Hepatocyte (in vitro differentiated cells): ENCODE measurements at places on chromosomes 7 and 10. TPM values are rescaled to one million over a fixed set of nuclear protein-coding genes. Genes with fewer than 3 reads are reported as not detected.

GRCh38 chr10:104515678-104516199 is 125.4 kb upstream of the SORCS3 start:
- no peak overlapping the region for H3K4me3 ChIP-seq
- no peak for DNase-seq
- no peak overlapping the region for H3K27ac ChIP-seq
- no peaks in the 10 kb centered on the region for H3K36me3 ChIP-seq
- no peaks in the 10 kb centered on the region for H3K4me1 ChIP-seq

DNA sequence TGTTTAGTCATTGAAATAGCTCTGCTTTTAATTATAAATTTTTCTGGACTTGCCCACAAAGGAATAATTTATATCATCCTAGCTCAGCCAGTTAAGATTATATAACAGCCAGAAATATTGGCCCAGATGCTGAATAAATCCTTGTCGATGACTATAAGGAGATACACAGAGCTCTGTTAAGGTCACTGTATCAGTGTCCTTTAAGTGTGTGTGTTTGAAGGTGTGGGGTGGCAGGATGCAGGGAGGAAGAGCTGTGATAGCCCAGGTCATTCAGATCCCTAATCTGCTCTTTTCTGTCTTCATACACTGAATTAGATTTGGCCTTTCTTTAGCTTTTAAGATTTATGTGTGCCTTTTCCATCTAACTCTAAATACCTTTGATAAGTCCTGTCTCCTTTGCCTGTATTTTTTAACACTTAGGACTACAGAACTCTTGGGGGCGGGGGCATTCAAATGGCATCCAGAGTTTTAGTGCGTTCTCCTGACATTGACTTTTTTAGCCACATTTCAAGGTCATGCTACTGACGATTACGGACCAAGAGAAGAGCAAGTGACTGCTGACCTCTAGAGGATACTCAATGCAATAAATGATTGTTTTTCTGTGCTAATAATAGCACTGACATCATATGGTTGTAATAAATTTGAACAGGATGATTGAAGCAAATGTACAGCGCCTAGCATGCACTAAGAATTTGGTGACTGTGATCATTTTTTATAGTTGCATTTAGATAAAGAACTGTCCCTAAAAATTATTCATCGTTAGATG is 172.3 kb downstream of the CACNB2 start:
- H3K4me3 ChIP-seq, result no peak overlapping the region
- no peaks in the 10 kb centered on the region for H3K27me3 ChIP-seq
- peak; percentile 63 for DNase-seq

DNA sequence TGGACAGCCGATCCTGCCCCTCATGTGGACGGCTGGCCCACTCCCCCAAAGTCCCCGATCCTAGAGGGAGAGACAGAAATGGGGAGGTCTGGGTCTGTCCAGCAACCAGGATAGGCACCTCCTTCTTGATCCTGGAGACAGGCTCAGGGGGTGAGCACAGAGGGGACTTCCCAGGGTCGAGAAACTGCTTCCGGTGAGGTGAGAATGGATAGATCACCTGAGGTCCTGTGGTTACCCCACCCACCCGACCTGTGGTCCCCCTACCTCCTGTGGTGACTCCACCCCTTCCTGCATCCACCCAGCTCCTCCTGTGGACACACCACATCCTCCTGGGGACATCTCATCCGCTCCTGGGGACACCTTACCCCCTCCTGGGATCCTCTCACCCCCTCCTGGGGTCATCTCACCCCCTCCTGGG is 27.4 kb upstream of the RASGEF1A start:
- no peak overlapping the region for H3K4me3 ChIP-seq
- no peak overlapping the region for H3K27ac ChIP-seq
- no peaks in the 10 kb centered on the region for H3K36me3 ChIP-seq
- no peaks in the 10 kb centered on the region for H3K27me3 ChIP-seq

Gene GALNT17
- 4.3 and 6.1 TPM in 2 replicates for total RNA-seq

DNA sequence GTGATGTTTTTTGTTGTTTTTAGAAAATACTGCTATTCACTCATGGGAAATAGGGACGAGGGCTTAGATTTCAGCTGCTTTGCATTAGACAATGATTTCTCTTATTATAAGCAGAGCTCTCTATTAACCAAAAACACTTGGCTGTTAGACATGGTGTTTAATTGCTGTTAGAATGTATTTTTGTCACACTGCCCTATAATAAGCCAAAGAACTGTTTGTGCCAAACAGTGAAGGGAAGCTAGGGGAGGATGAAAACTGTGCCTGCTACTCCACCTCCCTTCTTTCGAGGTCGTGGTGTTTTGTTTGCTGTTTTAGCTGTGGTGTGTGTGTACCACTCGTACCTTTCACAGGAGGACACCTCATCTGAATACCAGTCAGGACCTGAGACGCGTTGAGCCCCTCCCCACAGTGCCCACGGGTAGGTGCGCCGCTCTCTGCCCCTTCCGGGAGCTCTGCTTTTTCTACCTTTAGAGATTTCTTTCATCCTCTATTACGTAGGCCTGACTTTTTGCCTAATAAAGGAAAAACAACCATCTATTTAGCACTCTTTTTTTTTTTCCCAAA is 57.9 kb downstream of the CUX1 start:
- H3K4me3 ChIP-seq, result no peak overlapping the region
- H3K36me3 ChIP-seq, result no peaks in the 10 kb centered on the region
- no peaks in the 10 kb centered on the region for H3K27me3 ChIP-seq
- DNase-seq, result no peak

Gene ADGRA1
- 0.47 TPM in 1 of 2 replicates, not detected in the other for total RNA-seq

GRCh38 chr10:25573316-25573715 is 360.7 kb upstream of the MYO3A start:
- no peak for DNase-seq
- H3K36me3 ChIP-seq, result no peaks in the 10 kb centered on the region
- H3K4me1 ChIP-seq, result no peaks in the 10 kb centered on the region
- no peaks in the 10 kb centered on the region for H3K27me3 ChIP-seq
- no peak overlapping the region for H3K27ac ChIP-seq

- H3K4me1 ChIP-seq, result peaks cover 11% of the 10 kb centered on the region
- H3K27me3 ChIP-seq, result no peaks in the 10 kb centered on the region
These were observed 709.4 kb downstream of the AUTS2 start for GRCh38 chr7:70307544-70308106.

Gene LIPF
- 0.12 and 1.1 TPM in 2 replicates for total RNA-seq

DNA sequence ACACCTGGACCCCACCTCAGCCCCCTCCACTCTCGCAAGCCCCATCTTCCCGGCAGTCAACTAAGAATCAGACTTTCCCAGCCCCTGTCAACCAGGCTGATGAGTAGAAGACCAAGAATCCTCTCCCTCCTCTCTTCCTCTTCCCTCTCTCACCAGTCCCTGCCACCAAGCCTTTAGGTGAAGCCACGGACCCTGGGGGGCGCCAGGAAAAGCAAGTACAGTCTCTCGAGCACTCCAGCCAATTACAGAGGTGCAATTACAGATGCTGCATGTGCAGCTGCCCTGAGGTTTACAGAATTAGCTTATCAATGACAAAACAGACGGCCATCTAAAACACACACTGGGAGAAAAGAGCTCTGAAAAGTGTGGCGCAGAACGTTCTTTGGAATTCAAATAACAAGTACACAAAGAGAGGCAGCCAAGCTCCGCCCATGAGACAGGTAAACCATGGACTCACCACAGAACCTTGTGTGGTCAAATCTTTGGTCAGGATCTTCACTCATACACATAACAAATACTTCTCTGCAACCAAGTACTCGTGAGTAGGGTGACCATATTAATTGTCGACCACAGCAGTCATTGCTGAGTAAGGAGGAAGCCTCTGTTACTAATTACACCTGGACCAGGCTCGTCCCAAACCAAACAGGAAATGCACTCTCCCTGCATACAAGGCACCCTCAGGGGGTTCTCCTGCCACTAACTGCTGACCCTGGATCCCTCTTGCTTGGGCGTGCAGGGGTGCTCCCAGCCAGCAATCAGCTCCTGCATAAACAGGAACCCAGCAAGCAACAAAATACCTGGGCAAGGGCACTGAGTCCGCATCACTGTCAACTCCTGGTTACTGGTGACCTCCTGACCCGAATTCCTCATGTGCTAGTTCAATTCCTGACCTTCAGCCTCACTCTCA is 189.2 kb downstream of the FAM107B start:
- peak overlapping the region; percentile 18 for H3K27ac ChIP-seq
- H3K4me3 ChIP-seq, result no peak overlapping the region
- no peaks in the 10 kb centered on the region for H3K27me3 ChIP-seq
- peaks cover 26% of the 10 kb centered on the region for H3K4me1 ChIP-seq
- no peak for DNase-seq

- peak; percentile 46 for DNase-seq
- H3K36me3 ChIP-seq, result no peaks in the 10 kb centered on the region
- H3K27ac ChIP-seq, result peak overlapping the region; percentile 83
- no peak overlapping the region for H3K4me3 ChIP-seq
These were observed 23.5 kb upstream of the FAM180A start for GRCh38 chr7:135771961-135772638.

Gene ITIH5
- 22.8 and 24.4 TPM in 2 replicates for total RNA-seq

Gene ANXA7
- total RNA-seq, result 88.8 and 90.7 TPM in 2 replicates

GRCh38 chr7:139941421-139941820 is 112.4 kb downstream of the TBXAS1 start:
- H3K27me3 ChIP-seq, result no peaks in the 10 kb centered on the region
- no peak overlapping the region for H3K27ac ChIP-seq
- H3K4me1 ChIP-seq, result no peaks in the 10 kb centered on the region
- no peaks in the 10 kb centered on the region for H3K36me3 ChIP-seq

DNA sequence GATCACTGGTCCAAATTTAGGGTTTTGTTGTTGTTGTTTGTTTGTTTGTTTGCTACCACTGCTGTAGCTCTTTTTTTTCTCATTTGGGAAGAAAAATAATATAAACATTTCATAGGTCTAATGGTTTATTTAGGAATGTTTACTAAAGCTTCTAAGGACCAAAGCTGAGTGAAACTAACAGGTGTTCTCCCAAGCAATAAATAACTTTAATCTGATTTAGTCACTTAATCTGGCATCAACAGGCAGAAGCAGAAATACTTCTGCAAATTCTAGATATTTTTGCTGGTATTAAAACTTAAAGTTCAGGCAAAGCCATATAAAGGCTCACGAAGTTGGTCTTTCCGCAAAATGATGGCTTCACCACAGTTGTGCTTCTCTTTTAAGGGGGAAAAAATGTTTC is 144.5 kb upstream of the YAE1 start:
- H3K36me3 ChIP-seq, result no peaks in the 10 kb centered on the region
- H3K4me1 ChIP-seq, result no peaks in the 10 kb centered on the region
- no peak overlapping the region for H3K27ac ChIP-seq
- no peak for DNase-seq

DNA sequence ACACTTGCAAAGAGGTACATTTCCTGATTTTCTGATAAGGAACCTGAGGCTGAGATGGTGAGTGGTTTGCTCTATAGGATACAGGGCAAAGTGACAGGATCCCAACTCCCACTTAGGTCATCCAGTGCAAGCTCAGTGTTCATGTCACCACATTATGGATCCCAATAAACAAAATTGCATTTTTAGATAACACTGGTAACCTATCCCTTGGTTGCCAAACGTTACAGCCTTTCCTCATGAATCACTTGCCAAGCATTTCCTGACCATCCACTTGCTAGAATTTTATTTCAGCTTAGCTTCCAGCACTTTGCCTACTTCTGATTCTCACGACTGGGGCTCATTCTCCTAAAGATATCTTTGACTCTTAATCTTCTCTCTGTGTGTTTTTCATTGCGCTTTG is 131.4 kb upstream of the ODAD2 start:
- no peaks in the 10 kb centered on the region for H3K36me3 ChIP-seq
- DNase-seq, result no peak
- H3K4me3 ChIP-seq, result no peak overlapping the region

Gene CYP2E1
- 0.43 TPM in 1 of 2 replicates, not detected in the other for total RNA-seq

- peaks cover 26% of the 10 kb centered on the region for H3K4me1 ChIP-seq
- no peak for DNase-seq
- H3K27ac ChIP-seq, result peak overlapping the region; percentile 87
- H3K36me3 ChIP-seq, result no peaks in the 10 kb centered on the region
- no peak overlapping the region for H3K4me3 ChIP-seq
- H3K27me3 ChIP-seq, result no peaks in the 10 kb centered on the region
These were observed 44.3 kb downstream of the SMURF1 start for GRCh38 chr7:99099499-99100077.

DNA sequence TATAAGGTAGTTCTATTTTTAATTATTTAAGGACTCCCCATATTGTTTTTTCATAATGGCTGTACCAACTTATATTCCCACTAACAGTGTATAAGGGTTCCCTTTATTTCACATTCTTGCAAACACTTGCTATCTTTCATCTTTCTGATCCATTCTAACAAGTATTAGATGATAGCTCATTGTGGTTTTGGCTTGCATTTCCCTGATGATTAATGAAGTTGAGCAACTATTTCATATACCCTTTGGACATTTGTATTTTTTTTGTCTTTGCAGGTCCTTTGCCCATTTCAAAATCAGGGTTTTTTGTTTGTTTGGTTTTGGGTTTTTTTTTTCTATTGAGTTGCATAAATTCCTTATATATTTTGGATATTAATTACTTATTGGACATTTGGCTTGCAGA is 107.2 kb downstream of the EPC1 start:
- no peak overlapping the region for H3K27ac ChIP-seq
- DNase-seq, result no peak
- H3K36me3 ChIP-seq, result no peaks in the 10 kb centered on the region
- no peaks in the 10 kb centered on the region for H3K4me1 ChIP-seq

GRCh38 chr7:68256295-68256694 is 1259.7 kb downstream of the TYW1 start:
- H3K4me1 ChIP-seq, result no peaks in the 10 kb centered on the region
- no peak for DNase-seq
- peaks cover 21% of the 10 kb centered on the region for H3K27me3 ChIP-seq
- H3K4me3 ChIP-seq, result no peak overlapping the region
- no peak overlapping the region for H3K27ac ChIP-seq

Gene C10orf105
- not detected in 2 replicates for total RNA-seq

DNA sequence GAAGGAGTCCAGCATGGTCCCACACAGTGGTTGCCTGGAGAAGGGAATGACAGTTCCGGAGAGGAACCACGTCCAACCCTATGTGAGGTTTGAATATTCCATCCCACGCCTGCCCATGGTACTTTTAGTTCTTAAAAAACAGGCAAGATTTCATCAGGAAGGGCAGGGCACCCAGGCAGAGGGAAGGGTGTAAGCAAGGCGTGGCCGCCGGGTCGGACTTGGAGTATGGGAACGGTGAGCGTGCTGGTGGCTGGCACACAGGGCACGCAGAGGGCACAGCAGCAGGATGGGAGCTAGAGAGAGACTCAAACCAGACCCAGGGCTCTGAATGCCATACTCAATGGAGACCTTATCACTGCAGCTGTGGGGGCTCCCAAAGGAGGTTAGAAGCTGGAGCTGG is 34.3 kb downstream of the FAM53B start:
- H3K36me3 ChIP-seq, result no peaks in the 10 kb centered on the region
- no peak overlapping the region for H3K27ac ChIP-seq
- DNase-seq, result no peak
- peaks cover 27% of the 10 kb centered on the region for H3K4me1 ChIP-seq

GRCh38 chr7:111083413-111083812 is 7.5 kb upstream of the LRRN3 start:
- H3K27me3 ChIP-seq, result no peaks in the 10 kb centered on the region
- DNase-seq, result no peak
- H3K4me3 ChIP-seq, result no peak overlapping the region
- no peak overlapping the region for H3K27ac ChIP-seq
- H3K36me3 ChIP-seq, result no peaks in the 10 kb centered on the region

DNA sequence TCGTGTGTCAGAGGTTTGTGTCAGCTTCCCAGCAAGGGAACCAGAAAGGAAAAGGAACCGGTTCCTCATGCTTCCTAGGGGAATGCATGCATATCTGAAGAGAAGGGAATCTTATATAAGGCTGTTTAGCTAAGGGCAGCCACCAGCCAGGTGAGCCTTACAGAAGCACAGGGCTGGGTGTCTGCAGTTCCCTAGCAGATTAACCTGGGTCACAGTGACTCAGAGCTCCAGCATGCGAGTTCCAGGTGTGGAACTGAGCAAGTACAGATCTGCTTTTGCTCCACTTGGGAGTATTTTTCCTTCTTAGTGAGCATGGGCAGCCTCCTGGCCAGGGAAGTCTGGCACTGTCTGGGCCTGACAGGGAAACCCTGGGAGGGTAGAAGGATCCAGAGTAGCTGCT is 957 bp upstream of the ANKRD2 start:
- peak; percentile 71 for DNase-seq
- H3K27ac ChIP-seq, result peak overlapping the region; percentile 89
- H3K36me3 ChIP-seq, result no peaks in the 10 kb centered on the region
- peaks cover 19% of the 10 kb centered on the region for H3K4me1 ChIP-seq
